Activated CD4-positive, alpha-beta T cell treated with anti-CD3 and anti-CD28 coated beads for 36 hours (primary cell): ENCODE measurements at places on chromosomes 3 and 15. TPM values are rescaled to one million over a fixed set of nuclear protein-coding genes. Genes with fewer than 3 reads are reported as not detected.

DNA sequence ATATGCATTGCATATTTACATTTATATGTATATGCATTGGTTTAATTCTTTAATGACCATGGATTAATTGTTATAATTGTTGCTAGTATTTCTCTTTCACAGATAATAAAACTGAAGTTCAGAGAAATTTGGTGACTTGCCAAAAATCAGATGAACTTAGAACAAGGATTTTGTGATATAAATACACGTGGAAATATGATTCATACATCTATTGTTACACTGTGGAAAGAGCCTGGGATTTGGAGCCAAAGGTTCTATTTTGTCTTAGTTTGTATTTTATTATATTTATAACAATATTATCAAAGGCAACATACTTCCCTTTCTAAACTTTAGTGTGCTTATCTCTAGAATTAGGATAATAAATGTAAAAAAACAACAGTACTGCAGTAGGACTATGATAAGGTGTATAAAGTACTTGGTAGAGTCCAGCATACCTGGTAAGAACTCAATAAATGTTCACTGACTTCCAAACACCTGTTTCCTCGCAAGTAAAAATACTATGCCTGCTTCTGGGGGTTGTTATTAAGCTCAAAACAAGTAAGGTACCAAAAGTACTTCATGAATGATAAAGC is 342.9 kb downstream of the THSD4 start:
- H3K27me3 ChIP-seq: peaks cover 7% of the 10 kb centered on the region
- H3K36me3 ChIP-seq: no peaks in the 10 kb centered on the region
- no peaks in the 10 kb centered on the region for H3K4me1 ChIP-seq
- no peak overlapping the region for H3K27ac ChIP-seq

- no peaks in the 10 kb centered on the region for H3K4me1 ChIP-seq
- no peak overlapping the region for H3K4me3 ChIP-seq
- peaks cover 2% of the 10 kb centered on the region for H3K27me3 ChIP-seq
- H3K36me3 ChIP-seq: no peaks in the 10 kb centered on the region
- H3K27ac ChIP-seq: no peak overlapping the region
- no peak for DNase-seq
Measured at GRCh38 chr3:108311797-108312196, 15.4 kb downstream of the HHLA2 start.

- no peak overlapping the region for H3K4me3 ChIP-seq
- no peaks in the 10 kb centered on the region for H3K27me3 ChIP-seq
- H3K4me1 ChIP-seq: no peaks in the 10 kb centered on the region
- no peak for DNase-seq
- H3K36me3 ChIP-seq: no peaks in the 10 kb centered on the region
- no peak overlapping the region for H3K27ac ChIP-seq
Measured at GRCh38 chr3:102483556-102483955, 48.7 kb downstream of the ZPLD1 start.

GRCh38 chr3:45547764-45548680 is 46.5 kb upstream of the LIMD1 start:
- no peak overlapping the region for H3K27ac ChIP-seq
- DNase-seq: no peak
- peaks cover 11% of the 10 kb centered on the region for H3K36me3 ChIP-seq
- no peak overlapping the region for H3K4me3 ChIP-seq

DNA sequence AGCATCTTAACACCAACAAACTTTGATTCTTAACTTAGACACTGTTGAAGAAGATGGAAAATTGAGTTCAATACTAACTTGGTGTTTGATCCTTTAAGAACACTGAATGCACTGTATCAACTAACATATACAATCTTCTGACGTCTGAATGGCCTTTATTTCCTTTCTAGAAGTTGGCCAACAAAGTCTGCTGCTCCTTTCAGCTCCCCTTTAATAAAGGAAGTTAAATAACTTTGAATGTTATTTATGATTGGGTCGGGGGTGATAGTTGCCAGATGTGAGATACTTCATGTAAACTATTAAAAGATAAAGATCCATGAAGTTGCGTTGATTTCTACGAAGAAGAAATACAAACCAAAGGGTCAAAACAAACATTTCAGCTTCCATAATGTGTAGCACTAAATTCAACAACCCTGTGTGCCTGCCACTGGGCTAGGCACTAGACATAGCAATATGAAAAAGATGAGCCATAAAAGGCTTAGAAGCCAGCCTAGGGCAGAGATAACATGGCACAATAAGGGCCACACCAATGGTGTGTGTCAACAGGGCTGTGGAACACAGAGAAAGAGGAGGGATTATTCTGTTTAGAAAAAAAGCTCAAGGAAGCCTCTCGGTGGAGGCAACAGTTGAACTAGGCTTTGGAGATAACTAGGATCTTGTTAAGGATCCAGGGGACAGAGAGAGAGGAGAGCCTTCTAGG is 337.8 kb downstream of the MECOM start:
- no peaks in the 10 kb centered on the region for H3K4me1 ChIP-seq
- no peaks in the 10 kb centered on the region for H3K36me3 ChIP-seq
- H3K27me3 ChIP-seq: peaks cover 7% of the 10 kb centered on the region
- H3K27ac ChIP-seq: no peak overlapping the region

DNA sequence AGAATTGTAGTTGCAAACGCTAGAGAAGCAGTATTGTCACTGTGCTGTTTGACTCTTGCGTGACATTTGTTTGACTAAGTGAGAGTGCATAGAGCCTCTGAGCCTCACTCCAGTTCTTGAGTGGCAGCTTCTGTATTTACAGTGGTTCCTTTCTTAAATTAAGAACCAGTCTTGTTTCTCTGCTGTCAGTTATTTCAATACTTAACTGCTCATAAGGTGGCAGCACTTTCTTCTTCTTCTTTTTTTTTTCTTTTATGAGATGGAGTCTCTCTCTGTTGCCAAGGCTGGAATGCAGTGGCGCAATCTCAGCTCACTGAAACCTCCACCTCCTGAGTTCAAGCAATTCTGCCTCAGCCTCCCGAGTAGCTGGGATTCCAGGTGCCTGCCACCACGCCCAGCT is 372.1 kb downstream of the LPP start:
- peaks cover 19% of the 10 kb centered on the region for H3K36me3 ChIP-seq
- no peaks in the 10 kb centered on the region for H3K27me3 ChIP-seq
- DNase-seq: no peak
- H3K27ac ChIP-seq: no peak overlapping the region
- no peak overlapping the region for H3K4me3 ChIP-seq
- no peaks in the 10 kb centered on the region for H3K4me1 ChIP-seq

DNA sequence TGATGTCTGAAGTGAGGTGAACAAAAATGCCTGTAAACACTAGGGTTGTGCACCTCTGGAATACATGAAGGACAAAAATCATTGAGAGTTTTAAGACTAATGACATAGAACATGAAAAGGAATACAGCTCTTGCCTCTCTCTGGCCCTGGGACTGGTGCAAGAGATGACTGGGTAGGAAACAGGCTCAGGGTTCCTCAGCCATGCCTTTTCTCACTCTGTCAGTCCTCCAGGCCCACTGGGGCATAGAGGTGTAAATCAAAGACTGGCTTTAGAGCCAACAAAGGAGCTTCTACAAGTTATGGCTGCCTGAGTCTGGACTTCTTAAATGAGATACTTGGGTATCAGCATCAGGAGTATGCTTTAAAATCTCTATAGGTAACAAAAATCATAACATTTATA is 554.7 kb upstream of the KCNMB2 start:
- no peak overlapping the region for H3K27ac ChIP-seq
- H3K4me3 ChIP-seq: no peak overlapping the region
- no peaks in the 10 kb centered on the region for H3K36me3 ChIP-seq
- H3K4me1 ChIP-seq: no peaks in the 10 kb centered on the region
- no peaks in the 10 kb centered on the region for H3K27me3 ChIP-seq

DNA sequence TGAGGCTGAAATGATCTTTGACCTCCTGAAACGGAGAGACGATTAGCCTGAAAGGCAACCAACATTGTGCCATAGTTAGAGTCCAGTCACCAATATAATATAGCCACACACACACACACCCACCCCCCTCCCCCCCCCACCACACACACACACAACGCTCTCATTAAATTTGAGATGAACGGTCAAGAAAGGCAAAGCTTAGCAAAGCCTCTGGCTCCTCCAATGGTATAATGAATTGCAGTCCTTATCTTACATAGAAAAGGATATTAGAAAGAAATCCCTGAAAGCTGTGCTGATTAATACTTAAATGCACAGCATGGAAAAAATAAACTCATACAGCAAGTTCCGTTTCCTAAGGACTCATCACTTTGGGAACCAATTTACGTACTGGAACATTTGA is 876 bp upstream of the ZNF385D start:
- no peak overlapping the region for H3K4me3 ChIP-seq
- DNase-seq: no peak
- H3K36me3 ChIP-seq: no peaks in the 10 kb centered on the region
- no peak overlapping the region for H3K27ac ChIP-seq
- no peaks in the 10 kb centered on the region for H3K4me1 ChIP-seq

DNA sequence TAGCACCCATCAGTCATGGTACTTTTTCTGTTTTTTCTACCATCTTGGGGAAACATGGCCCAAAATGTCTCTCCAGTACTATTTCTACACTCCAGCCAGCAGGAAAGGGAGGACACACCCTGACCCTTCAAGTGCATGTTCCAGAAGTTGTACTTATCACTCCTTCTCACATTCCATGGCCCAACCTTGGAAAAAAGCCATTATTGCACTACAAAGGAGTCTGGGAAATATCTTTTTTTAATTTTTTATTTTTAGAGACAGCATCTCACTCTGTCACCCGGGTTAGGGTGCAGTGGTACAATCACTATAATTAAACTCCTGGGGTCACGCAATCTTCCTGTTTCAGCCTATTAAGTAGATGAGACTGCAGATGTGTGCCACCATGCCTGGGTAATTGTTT is 100.0 kb upstream of the PPP2R3A start:
- H3K27ac ChIP-seq: no peak overlapping the region
- H3K4me1 ChIP-seq: no peaks in the 10 kb centered on the region
- H3K36me3 ChIP-seq: no peaks in the 10 kb centered on the region
- no peak for DNase-seq
- no peak overlapping the region for H3K4me3 ChIP-seq

DNA sequence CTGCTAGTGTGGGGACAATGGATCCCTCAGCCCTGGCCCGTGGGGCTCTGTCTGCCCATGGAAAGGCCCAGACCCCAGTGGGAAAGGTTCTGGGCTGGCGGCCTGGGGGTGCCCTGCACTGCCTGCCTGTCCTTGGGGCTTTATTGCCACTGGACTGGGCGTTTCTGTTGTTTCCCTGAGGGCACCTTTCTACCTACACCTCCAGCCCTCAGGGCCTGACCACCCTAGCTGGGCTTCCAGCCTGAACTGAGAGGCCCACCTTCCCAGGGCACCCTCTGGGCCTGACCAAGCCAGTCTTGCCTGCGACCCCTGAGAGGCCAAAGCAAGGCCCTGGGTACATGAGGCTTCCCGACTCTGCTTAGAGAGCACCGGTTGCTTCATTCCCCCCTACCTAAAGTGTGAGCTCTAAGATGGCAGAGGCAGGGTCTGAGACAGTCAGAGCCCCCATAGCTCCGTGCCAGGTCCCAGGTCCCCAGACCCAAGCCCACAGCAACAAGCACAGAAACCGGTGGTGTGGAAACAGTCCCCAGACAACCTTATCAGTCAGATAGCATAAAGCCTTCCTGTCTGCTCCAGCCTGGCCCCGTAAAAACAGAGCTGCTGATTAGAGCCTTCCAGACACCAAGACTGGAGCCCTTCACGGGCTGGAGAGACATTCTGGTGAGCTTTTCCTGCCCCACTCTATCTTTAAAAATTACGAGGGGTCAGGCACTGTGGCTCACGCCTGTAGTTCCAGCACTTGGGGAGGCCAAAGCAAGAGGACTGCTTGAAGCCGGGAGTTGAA is 102.8 kb downstream of the CHSY1 start:
- peaks cover 6% of the 10 kb centered on the region for H3K27me3 ChIP-seq
- DNase-seq: no peak
- peaks cover 5% of the 10 kb centered on the region for H3K4me1 ChIP-seq
- H3K4me3 ChIP-seq: no peak overlapping the region
- H3K27ac ChIP-seq: no peak overlapping the region
- H3K36me3 ChIP-seq: no peaks in the 10 kb centered on the region

DNA sequence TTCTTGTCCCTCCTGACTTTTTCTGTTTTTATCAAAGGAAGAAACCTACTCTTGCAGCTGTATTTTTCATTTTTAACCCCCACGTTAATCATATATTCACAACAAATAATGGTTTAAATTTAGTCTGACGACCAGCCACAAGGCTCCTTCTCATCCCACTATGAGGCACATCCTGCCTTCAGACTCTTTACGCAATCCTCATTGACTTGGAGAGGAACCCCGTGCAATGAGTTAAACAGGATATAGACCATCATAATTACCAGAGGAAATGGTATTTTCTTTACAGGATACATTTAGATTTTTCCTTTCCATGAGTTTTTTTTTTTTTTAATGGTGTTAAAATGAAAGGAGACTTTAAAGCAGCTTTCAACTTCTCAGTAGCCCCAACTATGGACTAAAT is 68.5 kb downstream of the WWTR1 start:
- no peaks in the 10 kb centered on the region for H3K4me1 ChIP-seq
- no peak overlapping the region for H3K4me3 ChIP-seq
- no peak for DNase-seq
- no peak overlapping the region for H3K27ac ChIP-seq

DNA sequence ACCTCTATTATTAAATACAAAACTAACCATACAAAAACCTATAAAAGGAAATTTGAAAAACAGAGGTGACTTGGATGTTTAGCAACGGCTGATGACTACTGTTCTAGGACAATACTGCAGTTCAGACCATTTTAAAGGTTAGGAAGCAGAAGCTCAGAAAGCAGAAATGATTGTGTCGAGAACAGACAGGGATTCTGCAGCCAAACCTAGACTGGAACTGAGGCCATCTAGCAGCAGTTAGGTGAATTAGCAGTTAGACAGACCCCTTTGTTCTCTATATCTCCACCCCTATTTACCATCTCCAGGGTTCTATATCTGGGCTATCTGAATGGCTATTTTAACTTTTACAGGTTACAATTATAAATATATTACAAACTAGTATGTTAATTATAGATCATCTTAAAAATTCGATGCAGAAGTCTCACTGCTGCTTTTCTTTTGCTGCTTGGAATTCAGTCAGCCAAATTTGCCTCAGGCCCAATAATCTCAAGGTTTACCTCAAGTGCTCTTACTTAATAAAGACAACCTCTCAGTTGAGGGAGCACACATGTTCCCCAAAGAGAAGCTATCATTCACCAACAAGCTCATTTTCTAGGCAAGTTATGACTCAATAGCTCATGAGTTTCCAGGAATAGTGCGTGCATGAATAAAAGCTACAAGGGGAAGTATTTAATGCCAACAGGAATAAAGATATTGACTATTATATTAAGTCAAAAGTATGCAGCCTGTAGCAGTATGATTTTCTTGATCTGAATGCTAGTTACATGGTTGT is 9.3 kb upstream of the IL1RAP start:
- H3K4me3 ChIP-seq: no peak overlapping the region
- no peaks in the 10 kb centered on the region for H3K4me1 ChIP-seq
- DNase-seq: no peak
- no peak overlapping the region for H3K27ac ChIP-seq
- peaks cover 16% of the 10 kb centered on the region for H3K27me3 ChIP-seq
- H3K36me3 ChIP-seq: no peaks in the 10 kb centered on the region

- peak overlapping the region; percentile 9 for H3K4me3 ChIP-seq
- H3K27me3 ChIP-seq: peaks cover 8% of the 10 kb centered on the region
- peak overlapping the region; percentile 62 for H3K27ac ChIP-seq
Measured at GRCh38 chr3:161310649-161311423, 60.5 kb downstream of the SPTSSB start.

Gene CFAP100
- not detected for total RNA-seq

Gene IQCH
- 1.8 TPM for total RNA-seq

Gene GRAMD2A
- total RNA-seq: 0.11 TPM
